ENCODE measurements at places on chromosomes 4 and X.

GRCh38 chr4:4387531-4388310 lies 819 bp downstream of the NSG1 start:
- no peak for DNase-seq

DNA sequence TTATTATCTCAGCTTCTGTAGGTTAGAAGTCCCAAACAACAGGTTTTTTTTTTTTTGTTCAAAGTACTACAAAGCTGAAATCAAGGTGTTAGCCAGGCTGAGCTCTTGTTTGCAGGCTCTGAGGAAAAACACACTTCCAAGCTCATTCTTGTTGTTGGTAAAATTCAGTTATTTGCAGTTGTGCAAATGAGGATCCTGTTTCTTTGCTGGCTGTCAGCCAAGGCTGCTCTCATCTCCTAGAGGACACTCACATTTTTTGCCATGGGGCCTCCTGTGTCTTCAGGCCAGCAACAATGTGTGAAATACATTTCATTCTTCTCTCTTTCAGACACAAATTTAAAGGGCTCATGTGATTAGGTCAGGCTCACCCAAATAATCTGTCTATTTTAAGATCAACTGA lies 60.3 kb upstream of the HSD17B10 start:
- DNase-seq = no peak

DNA sequence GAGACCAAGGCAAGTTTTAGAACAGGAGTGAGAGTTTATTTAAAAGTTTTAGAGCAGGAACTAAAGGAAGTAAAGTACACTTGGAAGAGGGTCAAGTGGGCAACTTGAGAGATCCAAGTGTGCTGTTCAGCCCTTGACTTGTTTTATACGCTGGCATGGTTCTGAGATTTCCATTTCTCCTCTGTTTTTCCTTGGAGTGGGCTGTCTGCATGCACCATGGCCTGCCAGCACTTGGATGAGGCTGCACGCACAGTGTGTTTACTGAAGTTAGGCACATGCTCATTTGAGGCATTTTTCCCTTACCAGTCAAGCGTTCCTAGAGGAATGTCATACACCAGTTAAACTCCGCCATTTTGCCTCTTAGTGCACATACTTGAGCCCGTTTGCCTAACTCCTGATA lies 8.7 kb upstream of the ZNF674 start:
- DNase-seq = no peak

DNA sequence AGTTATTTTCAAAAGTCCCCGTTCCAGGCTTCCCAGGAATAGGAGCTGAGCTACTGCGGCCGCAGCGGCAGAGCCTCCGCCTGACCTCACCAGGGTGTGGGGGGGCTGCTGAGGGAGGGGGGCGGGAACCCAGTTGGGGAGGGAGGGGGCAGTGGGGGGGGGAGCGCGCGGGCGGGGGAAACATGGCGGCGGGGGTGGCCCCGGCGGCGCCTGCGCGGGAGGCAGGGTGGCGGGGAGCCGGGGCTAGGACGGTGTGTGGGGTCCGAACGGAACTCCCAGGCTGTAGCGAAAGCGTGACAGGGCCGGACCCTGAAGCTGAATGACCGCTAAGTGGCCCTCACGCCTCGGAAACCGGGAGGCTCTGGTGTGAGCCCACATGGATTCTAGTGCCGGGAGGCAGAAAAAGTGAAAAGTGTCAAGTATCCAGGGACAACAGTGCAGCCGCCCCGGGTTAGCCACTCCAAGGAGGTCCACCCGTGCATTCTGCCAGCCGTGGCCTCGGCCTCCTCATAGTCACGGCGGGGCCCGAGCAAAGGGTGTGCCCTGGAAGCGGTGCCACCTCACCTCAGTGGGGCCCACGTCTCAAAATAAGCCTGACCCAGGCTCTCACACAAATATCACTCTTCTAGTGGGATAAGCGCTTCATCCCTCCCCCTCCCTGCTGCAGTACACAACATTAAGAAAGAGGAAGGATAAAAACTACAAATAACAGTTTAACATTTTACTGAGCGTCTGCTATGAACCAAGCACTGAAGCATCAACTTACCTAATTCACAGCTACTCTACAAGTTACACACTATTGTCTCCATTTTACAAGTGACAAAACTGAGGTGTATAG lies at the start of gene KLHL13:
KLHL13 (minus strand) TSS at position 98 of the 838 bp plus-strand sequence. CDS start 88,337 bp downstream, outside the sequence.
- peak; percentile 33 for DNase-seq

GRCh38 chr4:17762726-17763125 lies 18.7 kb downstream of the FAM184B start:
- DNase-seq = no peak

DNA sequence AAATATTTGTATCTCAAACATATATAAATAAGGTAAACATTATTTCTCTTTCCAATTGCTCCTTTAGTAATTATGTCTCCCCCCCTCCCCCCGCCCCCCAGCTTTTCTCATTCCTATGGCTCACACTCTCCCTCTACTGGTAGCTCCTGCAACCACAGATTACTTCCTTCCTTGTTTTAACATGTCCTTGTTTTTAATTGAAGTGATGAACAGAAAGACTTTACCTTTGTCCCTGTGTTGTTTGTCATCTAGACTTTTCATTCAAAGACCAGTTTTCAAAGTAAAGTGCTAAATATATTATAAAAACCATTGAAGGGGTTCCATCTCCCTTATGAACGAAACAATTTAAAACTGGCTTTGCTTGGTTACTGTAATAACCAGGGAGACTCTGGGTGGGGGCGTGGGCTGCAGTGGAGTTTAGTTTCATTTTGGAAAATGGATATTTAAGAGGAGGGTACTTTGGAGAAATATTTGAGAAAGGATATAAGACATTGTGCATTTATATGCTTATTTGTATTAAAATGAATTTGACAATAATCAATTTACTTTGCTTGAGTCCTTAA lies 352.9 kb downstream of the RAPGEF2 start:
- DNase-seq = peak; percentile 18

- no peak for DNase-seq
Observed at GRCh38 chr4:165410214-165410613, 31.4 kb downstream of the CPE start.

- no peak for DNase-seq
Observed at GRCh38 chr4:145828802-145829485, 109.7 kb downstream of the ZNF827 start.

DNA sequence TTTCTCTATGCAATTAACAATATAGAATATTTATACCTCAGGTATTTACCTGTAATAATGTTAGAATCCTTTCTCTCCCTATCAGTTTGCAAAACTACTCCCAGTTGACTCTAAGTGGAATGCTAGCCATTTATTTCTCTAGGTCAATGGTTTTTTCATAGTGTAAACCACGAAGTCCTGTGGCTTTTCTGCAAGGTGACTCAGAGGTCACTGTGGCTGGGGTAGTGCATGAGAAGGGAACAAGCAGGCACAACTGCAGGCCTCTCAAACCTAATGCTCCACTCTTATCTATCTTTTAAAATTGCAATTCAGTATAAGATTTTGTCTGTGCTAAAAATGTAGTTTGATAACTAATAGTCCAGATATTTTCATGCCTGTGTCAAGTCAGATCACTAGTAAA lies 159.4 kb downstream of the ANTXR2 start:
- DNase-seq = no peak

GRCh38 chr4:111066001-111066400 lies 443.1 kb upstream of the PITX2 start:
- DNase-seq = no peak

- DNase-seq = no peak
Observed at GRCh38 chrX:104324461-104325212, 69.9 kb upstream of the ESX1 start.

DNA sequence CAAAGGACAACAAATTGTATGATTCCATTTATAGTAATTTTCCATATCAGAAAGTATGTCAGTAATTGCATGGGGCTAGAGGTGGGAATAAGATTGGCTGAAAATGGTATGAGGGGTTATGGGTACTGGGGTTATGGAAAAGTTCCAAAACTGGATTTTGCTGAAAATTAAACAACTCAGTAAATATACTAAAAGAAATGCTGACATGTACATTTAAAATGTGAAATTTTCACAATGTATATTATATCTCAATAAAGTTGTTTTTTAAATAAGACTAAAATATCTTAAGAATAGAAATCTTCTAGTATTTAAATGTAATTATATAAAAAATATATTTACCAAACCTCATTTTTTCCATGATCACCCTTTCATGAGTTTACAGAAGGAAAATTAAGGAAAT lies 844.9 kb upstream of the SLIT2 start:
- DNase-seq = no peak

All from neuronal stem cell (in vitro differentiated cells).